ENCODE measurements at places on chromosomes 2 and 18.

DNA sequence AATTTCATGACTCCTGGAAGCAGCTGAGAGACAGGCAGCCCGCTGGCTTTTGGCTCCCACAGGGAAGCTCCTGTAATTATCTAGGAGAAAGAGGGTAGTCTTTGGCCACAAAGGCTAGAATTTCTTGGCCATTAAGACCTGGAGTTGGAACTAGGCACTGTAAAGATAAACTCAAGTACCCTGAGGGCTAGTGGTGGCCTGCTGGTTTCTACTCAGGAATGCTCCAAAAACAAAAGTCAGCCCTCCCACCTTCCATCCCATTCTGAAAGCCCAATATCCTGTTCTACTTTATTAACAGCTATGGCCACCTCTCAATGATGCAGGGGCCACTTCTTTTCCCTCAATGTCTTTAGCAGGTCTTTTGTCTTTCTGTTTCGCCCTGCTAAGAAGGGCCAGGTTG is 34.0 kb upstream of the CYP26B1 start:
- DNase-seq = no peak

GRCh38 chr2:44537264-44537663 is 175.5 kb downstream of the CAMKMT start:
- no peak for DNase-seq

GRCh38 chr18:48572402-48573126 is 33.7 kb downstream of the CTIF start:
- DNase-seq = no peak

DNA sequence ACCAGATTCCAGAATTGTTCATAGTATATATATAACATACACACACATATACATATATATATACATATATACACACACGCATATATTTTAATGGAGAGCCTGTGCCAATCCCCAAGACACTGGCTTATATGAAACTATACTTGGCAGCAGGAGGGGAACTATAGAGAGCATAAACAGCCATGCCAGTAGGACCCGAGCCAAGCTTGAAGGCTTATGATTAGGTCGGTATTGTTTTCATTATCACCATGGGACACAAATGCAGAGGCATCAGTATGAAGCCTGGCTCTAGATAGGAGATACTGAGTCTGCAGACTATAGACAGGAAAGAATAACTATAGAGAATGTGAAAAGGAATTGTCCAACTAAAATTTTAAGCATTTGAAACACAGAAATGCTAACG is 181.2 kb downstream of the VWC2L start:
- no peak for DNase-seq

DNA sequence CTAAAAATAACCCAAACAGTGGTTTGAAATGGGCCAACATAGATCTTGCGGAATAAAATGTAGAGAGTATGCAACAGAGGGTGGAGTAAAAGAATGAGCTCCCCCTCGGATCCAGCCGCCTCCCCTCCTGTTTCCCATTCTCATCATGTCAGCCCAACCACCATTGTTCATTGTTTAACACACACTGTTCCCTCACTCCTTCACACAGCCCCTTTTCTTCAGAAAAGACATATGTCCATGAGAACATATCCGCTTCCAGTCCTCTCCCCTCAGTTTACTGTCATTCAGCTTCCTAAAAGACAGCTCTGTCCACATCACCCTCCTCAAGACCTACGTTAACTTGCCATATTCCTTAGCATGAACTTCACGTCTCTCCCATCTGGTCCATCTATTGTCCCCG is 62.9 kb upstream of the SERTAD2 start:
- no peak for DNase-seq

- no peak for DNase-seq
These were observed 47.9 kb upstream of the CCDC150 start for GRCh38 chr2:196591621-196592022.

GRCh38 chr2:85772019-85772745 is 18.4 kb downstream of the ATOH8 start:
- no peak for DNase-seq

- no peak for DNase-seq
These were observed 96.7 kb upstream of the SIX3 start for GRCh38 chr2:44844651-44845270.

DNA sequence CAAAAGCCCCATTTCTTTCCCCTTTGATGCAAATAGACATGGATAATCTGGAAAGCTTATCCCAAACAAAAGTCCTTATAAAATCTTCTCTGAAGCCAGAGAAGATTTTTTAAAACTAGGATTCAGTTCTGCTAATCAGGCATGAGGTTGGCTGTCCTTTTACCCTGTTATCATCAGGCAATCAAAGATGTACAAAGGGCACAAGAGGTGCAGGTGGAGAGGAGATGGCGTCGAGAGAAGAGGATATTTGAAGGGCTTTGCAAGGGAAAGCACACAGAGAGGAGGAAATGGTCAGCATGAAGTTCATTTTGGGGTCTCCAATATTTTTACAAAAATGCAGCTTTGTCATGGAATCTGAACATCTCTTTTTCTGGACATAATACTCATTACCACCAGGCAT is 88.5 kb downstream of the KLF7 start:
- no peak for DNase-seq

DNA sequence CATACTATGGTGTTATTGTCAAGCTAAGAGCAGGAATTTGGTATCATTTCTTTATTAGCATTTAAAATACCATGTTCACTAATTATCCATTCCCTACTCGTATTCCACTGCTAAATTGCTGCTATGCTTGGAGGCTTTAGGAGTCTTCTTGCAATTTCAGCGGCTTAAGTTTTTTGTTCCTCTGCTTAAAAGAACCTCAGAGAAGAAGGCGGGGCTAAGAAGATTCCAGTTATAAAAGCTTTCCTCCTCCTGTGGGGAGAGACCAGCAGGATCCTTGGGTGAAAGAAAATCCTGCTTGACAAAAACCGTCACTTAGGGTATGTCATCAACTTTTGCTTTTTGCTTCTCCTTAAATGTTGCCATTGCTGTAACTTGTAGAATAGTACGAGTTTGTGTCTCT is at the start of gene TRPM8:
TRPM8 (plus strand) TSS at position 258 of the 400 bp plus-strand sequence. CDS start 9,165 bp downstream, outside the sequence.
- DNase-seq = no peak

GRCh38 chr18:65592435-65592834 is 158.4 kb upstream of the CDH7 start:
- DNase-seq = no peak

- no peak for DNase-seq
These were observed 59.8 kb downstream of the MOGAT1 start for GRCh38 chr2:222731201-222731621.

DNA sequence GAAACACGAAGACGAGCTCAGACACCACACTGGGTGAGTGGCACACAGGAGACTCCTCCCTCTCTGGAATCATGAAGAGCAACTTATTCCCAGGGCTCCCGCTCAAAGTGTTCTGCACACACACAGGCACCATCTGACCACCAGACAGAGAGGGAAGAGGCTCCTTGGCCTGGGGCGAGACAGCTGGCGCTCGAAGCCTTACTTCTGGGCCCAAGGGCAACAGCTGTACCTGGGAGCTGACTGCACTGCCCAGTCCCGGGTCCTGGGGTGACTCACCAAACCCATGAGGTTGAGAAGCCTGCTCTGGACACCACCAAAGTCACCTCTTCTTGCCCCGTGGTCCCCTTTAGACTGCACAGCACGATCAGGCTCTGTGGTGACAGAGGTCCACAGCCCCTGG is 42.4 kb downstream of the ADCY3 start:
- DNase-seq = no peak

DNA sequence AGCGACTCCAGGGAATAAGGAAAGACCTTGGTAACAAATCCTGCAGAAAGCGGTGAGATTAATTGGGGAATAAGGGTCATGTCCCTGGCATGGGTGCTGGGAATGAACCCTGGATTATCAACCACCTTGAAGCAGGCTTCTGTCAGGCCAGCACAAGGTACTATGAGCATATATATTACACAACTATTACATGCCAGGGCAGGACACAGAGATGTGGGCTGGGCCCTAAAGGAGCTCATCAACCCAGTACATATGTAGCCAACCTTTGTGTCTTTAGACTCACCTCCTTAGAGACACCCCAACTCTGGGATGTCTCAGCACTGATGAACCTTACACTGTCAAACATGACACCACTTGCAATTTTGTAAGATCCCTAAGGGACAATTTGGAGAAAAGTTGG is 3.4 kb downstream of the SFXN5 start:
- no peak for DNase-seq

DNA sequence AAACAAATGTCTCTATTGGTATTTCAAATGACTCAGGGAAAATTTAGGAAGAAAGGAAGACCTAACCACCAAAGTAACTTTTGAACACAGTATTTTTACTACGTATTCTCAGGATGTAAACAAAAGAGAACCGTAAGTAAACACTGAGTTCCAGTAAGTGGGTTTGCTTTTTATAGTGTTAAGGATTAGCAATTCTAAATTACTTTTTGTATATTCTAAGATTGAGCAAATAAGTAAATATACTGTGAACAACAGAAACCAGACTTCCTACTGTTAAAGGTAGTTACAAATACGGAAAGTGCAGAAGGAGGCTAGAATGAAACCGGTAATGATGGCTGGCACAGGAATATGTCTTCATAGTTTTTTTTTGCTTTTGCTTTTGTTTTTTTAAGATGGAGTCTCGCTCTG is 31.5 kb downstream of the SESTD1 start:
- DNase-seq = no peak

DNA sequence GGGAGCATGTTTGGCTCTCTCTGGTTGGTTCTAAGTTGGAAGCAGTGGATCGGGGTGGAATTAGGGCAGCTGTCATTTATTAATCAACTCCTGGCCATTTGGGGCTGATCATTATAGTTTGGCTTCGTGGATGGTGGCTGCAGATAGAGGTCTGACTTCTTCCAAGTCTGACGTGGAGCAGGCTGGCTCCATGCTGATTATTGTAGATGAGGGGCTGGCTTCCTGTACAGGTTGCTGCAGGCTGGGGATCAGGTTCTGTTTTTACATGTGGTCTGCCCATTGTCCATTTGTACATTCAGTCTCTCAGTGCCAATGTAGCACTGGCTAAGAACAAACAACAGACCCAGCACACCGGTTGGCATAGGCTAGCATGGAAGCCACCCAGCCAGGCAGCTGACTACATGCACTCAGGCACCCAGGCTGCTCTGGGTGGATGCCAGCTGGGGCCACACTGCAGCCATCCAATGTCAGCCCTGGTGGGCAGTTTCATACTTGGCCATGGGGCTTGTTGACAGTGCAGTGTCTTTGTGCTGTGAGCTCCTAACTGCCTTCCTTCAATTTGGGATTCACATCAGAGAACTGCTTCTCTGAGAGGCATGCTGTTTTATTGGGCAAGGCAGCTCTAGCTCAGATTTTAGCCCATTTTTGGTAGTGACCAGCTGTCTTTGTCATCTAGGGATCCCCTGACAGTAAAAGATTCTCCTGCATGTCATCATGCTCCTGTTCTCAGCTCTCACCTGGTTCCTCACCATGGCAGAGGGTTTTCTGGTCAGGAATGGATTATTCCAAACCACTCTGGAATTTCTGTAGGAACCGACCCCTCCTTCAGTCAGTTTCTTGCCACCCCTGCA is 25.4 kb downstream of the NPAS2 start:
- no peak for DNase-seq

DNA sequence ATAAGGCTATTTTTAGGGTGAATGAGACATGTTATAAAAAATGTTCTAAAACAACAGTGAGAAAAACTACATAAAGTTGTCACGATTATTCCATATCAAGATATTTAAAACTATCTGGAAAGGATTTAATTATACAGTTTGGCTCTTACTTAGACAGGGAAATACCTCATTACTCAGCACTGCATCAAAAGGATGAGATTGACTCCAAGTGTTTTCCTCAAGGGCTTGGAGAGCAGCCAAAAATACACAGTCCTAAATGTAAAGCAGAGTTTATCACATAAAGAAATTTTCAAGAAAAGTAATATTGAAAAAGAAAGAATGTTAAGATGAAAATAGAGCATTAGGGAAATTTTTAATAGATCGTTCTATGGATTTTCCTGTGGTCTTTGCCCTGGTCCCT is 285.5 kb upstream of the NETO1 start:
- no peak for DNase-seq

GRCh38 chr18:79416022-79416676 is 20.4 kb downstream of the NFATC1 start:
- no peak for DNase-seq

DNA sequence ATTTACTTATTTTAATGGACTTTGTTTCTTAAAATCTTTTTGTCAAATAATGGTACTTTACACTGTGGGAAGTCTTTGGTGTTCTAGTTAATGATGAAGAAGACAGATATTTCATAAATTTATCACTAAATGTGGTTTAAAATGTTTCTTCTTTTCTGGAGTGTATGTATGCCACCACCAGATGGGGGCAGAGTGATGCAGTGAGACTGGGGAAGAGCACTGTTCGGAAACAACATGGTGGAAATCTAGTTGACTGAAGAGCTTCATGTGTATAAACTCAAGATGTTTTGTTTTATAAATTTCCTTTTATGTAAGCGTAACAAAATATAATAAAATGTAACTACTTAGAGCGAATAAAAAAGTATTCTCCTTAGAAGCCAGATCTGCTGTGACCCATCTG is 195.1 kb downstream of the KCNE4 start:
- no peak for DNase-seq

GRCh38 chr2:190636361-190636760 is 12.5 kb upstream of the NAB1 start:
- no peak for DNase-seq

DNA sequence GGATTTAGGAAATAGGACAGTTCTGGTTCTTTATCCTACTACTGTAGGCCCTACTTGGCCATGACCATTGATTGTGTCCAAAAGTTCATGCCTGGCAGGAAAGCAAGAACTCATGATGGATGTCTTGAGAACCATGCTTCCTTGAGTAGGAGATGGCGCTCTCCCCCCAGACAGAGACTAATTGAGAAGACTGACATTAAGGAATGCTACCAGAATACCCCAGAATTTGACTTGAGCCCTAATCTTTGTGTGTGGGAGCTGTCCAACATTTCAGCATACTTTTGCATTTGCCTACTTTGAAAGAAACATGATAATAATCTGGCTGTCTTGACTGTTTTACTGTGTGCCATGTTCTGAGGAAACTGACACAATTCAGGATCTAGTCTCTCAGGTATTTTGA is 23.3 kb downstream of the MAPRE3 start:
- DNase-seq = no peak

- no peak for DNase-seq
These were observed 21.2 kb upstream of the DARS1 start for GRCh38 chr2:136006658-136007057.

- no peak for DNase-seq
These were observed 554.8 kb downstream of the PIK3C3 start for GRCh38 chr18:42509750-42510415.

GRCh38 chr2:60973705-60974104 is 43.8 kb upstream of the PEX13 start:
- no peak for DNase-seq

- DNase-seq = no peak
These were observed 95.8 kb upstream of the RGPD4 start for GRCh38 chr2:107730898-107731297.

DNA sequence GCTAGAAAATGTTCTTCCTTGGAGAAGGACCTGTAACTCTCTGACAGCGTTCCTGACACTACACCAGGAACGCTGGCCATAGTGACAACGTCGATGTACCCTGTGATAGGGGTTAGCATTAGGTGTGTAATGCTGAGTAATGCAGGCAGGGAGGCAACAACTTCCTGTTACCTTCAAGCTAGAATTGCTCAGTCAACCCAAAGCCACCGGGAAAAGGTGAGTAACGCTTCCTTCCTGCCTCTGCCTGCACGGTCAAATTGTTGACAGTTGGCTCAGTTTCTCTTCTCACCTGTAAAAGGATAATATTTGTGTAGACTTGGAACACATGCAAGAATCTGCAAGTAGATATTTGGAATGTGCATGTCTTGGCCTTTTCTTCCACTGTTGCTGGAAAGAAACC is 12.7 kb downstream of the FAM110C start:
- peak; percentile 15 for DNase-seq

Data from stimulated activated CD4-positive, alpha-beta T cell treated with anti-CD3 and anti-CD28 coated beads, TNF-alpha, amount 100 ng/mL, for 24 hours (primary cell).